ENCODE measurements at places on chromosomes 6 and 20.

GRCh38 chr6:7159790-7160525 lies 52.2 kb downstream of the RREB1 start:
- no peak for DNase-seq

GRCh38 chr6:41470029-41470330 lies 76.2 kb upstream of the FOXP4 start:
- DNase-seq, result no peak

DNA sequence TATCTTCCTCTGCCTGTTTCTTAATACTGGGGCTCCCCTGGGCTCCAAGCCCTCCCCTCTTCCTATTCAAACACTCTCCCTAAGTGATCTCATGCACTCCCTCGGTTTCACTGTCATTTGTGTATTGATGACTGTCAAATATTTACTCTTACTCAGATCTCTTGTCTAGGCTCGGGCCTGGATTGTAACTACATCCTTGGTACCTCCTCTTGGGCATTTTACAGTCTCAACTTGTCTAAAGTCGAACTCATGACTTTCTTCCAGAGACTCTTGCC lies 189.4 kb upstream of the PRDM1 start:
- no peak for DNase-seq

DNA sequence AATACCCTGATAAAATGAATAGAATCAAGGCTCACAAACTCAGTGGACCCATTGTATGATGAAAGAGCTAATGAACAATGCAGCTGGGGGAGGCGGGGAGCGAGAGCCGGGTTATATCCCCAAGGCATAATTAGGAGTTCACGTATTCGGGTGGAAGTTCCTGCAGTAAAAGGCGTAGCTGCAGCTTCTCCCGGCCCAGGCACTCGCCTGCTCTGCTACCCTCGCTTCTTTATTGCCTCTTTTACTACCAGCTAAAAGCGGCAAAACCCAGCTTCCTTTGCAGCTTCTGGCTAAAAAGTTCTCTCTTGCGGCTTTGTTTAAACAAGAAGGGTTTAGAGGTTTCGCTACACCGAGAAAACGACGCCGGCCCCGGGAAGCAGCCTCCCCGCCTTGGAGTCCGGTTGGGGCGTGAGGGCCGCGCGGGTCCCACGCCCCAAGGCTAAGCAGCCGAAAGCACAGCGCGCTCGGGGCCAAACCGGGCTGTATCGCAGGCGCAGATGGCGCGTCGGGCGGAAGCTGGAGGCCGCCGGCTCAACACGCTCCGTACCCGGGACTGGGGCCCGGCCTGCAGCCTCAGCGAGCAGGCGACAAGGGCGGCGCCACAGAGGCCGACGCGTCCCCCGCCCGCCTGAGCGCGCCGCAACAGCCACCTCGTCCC lies 1.6 kb downstream of the ZBTB2 start:
- DNase-seq, result peak; percentile 45

- peak; percentile 47 for DNase-seq
Observed at GRCh38 chr20:7744411-7744810, 195.8 kb downstream of the HAO1 start.
